Activated CD4-positive, alpha-beta T cell treated with anti-CD3 and anti-CD28 coated beads, Interleukin-2, amount 50 U/mL, for 1 hour (primary cell): ENCODE measurements at places on chromosomes 7 and 10.

GRCh38 chr10:6128087-6128486, 39.3 kb downstream of the RBM17 start:
- no peak for DNase-seq

GRCh38 chr10:30737931-30738391, 108.4 kb upstream of the LYZL2 start:
- DNase-seq = no peak

DNA sequence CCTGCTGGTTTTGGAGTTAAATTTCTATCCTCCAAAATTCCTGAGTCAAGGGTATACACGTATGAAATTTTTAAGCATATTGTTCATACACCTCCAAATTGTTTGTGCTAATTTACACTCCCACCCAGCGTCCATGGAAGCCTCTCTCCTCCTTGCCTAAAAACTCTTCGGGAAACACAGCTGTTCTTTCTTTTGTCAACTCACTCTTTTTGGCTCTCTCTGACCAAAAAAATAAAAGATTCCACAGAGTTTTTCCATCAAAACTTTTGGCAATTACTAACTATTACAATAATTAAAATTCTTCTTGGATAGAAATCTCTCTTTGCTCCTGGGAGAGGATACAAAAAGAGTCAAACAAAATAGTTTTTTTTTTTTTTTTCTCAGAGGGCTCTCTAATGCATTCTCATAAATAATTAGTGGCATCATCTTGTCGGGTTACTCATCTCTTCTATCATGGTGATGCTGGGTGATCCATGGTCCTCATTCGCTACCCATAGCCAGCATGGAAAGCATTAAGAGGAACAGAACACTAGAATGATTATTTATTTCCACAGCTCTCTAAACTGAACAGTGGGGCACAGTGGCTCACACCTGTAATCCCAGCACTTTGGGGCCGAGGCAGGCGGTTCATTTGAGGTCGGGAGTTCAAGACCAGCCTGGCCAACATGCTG, 310.7 kb downstream of the SFMBT2 start:
- DNase-seq = no peak

GRCh38 chr7:20839196-20839735, 52.6 kb upstream of the SP8 start:
- DNase-seq = no peak

- DNase-seq = no peak
Observed at GRCh38 chr7:141674702-141675101, 27.3 kb downstream of the DENND11 start.

GRCh38 chr10:6748981-6749635, 169.0 kb upstream of the PRKCQ start:
- DNase-seq = no peak

- no peak for DNase-seq
Observed at GRCh38 chr7:140156460-140157080, 20.2 kb downstream of the KDM7A start.
